ENCODE measurements at places on chromosomes 5 and 9.

GRCh38 chr9:130142641-130143040 lies 29.6 kb upstream of the NCS1 start:
- no peak for DNase-seq

DNA sequence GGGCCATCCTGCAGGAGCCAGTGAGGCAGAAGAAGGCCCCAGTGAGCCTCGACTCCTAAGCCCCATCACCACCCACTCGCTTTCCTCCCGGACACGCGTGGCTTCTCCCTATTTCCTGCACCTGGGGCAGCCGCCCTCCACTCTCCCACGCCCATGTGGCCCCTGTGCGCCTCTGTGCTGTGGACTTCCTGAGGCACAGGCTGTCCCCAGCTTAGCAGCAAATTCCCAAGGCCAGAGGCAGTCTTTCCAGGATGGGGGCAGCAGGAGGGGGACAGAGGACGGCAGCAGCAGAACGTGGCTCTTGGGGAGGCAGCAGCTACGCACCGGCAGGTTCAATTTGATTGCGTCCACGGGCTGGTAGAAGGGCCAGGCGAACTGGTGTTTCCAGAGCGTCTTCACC lies 14.9 kb downstream of the BRD3 start:
- no peak for DNase-seq

- DNase-seq, result no peak
Measured at GRCh38 chr5:146623666-146624065, 107.7 kb upstream of the GPR151 start.

GRCh38 chr5:147559749-147560148 lies 49.9 kb upstream of the DPYSL3 start:
- no peak for DNase-seq

DNA sequence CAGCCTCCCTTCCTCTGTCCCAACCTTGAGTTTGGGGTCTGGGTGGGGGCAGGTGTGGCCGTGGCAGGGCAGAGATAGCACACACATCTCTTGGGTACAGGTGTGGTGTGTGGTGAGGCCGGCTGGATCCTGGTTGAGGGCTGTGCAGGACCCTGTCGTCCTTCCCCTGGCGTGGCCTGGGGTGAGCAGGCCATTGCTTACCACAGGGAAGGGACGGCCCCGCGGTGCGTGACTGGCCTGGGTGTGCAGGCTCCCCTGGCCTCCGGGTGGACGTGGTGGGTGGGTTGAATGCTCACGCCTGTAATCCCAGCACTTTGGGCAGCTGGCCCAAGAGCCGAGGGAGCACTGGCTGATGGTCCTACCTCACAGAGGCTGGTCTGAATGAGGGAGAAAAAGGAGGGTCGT lies 1.2 kb downstream of the ARRDC1 start:
- no peak for DNase-seq

- DNase-seq, result no peak
Measured at GRCh38 chr9:127223810-127224177, 40.8 kb upstream of the GARNL3 start.
